ENCODE measurements at places on chromosomes 7 and 10.

- no peak for DNase-seq
These were observed 149.1 kb upstream of the ADO start for GRCh38 chr10:62655337-62655994.

DNA sequence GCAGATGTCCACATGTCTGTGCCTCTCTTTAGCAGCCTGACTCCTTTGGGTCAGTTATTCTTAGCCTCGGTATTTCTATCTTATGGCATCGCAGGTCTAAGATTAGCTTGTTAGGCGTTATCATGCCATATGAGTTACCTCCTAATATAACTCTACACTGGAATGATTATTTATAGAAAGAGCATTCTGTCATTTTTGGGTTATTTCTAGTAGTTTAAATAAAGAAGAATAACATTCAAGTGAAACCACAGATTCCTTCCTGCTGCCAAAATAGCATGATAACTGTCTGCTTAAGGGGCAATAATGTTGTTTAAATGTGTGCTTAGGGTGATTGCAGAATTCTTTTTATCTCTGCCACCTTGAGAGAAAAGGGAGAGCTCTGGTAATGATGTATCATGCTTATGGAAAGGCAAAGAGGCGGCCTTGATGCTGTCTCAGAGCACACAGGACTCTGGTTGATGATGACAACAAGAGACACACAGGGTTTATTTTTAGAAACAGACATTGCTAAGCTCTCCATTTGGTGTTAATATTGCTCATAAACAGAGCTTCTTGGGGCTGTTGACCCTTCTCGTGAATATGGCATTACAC is 10.4 kb downstream of the HDAC9 start:
- DNase-seq, result no peak

DNA sequence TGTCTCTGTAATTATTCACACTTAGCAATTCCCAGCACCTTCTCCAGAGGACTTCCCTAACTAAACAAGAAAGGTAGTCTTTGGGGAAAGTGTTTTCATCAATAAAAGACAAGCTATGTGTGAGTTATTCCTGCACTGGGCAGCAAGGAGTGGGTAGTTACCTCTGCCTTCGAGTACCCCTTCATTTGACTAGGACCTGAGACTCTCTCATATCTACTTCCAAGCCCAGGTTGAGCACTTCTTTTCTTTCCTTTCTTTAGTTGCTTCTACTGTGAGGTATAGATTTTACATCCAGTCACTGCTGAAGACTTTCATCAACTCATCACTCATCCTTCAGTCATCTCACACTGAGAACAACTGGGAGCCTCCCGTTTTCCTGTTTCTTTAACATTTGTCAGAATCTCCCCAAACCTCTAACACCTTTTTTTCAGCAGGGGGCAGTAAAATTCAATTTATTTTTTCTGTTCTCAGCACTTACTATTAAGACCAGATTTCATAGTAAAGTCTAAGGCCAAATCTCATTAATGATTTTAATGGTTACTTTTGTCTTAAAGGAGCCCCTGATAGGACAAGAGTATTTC is 80.1 kb upstream of the PRSS1 start:
- DNase-seq, result no peak

GRCh38 chr10:36026081-36026480 is 384.0 kb upstream of the FZD8 start:
- DNase-seq, result no peak

GRCh38 chr7:2158331-2159175 is 74.2 kb downstream of the MAD1L1 start:
- DNase-seq, result no peak

DNA sequence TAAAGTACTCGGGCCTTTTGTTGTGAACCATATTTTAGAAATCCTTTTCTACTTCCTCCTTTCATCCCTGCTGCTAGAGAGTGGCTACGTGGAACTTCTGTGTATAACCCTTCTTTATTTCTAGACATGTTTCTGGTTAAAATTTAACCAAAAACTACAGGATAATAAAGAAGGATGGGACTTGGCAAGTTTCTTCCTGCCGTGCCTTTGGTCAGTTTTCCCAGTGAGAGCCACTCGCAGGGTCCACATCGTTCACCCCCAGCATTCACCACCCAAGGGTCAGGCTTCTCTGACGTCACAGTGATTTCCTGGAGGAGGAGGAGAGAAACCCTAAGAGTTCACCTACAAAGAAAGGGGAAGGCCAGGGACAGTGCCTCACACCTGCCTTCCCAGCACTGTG is 45.4 kb downstream of the NKX6-2 start:
- no peak for DNase-seq

- no peak for DNase-seq
These were observed 571.6 kb downstream of the SH2D4B start for GRCh38 chr10:81109200-81109752.

- DNase-seq, result no peak
These were observed 350.9 kb upstream of the VWC2 start for GRCh38 chr7:49422564-49422963.

GRCh38 chr10:31143331-31143935 is 111.8 kb upstream of the ZNF438 start:
- no peak for DNase-seq

DNA sequence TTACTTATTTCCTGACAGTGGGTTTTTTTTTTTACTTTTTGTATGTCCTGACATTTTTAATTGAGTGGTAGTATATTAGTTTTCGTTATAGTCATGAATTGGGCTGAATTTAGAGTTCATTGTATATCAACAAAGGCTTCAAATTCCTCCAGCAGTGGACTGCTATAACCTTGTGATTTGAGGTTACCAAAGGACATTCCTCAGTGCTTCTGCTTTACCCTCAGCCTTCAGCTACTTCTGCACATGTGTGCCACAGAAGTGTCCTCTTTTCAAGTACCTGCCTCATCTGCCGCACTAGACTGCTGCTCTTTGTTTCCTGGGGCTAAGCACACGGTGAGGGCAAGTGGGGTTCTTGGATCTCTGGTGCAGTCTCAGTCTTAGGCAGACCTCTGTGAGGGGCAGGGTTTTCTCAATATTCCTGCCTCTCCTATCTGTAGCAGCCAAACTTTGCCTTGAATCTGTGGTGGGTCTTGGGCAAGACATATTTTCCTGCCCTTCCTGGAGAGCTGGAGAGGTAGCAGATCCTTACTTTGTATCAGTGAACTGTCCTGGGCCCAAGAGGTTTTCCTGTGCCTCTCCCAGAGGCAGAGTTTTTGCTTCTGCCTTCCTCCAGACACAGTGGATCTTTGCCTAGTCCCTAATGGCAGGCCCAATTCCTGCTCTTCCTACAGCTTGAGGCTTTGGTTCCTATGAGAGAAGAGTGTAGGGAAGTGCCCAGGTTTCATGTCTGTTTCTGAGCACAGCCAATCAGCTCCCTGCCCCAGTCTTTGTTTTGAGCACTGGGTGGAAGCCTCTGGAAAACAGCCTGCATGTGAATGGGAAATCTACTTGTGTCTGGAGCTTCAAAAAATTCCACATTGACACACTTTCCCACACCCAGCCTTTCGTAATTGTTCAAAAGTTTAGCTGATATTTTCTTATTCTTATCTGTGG is 39.0 kb upstream of the STRIP2 start:
- DNase-seq, result no peak

DNA sequence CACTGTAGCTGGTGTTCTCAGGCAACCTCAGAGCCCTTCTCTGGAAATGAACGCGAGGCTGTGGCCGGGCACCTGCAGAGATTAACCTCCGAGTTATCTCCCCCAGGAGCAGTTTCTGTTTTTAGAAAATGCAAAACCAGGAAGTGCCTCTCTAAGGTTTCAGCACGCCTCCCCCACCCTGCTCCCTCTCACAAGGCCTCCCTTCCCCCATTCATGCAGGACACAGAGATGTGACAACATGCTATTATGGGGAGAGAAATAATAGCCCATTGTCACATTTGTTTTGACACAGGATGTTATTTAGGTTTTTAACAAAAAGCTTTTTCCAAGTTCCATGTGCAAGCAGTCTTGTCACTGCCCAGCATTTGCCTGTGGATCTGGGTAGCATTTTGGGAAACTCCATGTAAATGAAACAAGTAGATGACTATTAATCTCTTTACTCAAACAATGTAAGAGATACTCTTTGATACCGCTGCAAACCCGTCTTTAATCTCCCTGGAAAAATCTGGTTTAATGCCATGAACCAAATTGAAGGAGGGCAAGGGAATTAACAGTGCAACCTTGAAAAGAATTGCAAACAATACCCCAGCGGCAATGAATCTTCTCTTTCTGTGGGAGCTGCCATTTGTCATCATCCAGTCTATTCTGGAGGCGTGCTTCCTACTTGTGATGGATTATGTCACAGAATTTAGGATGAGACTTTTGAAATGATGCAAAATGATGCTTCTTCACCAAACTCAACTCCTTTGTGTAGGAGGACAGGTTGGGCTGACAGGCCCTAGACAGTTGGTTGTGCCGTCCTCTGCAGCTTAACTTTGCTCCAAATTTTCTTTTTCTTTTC is 86.5 kb upstream of the NMT2 start:
- DNase-seq, result no peak

- no peak for DNase-seq
These were observed 46.2 kb downstream of the FAM53B start for GRCh38 chr10:124697837-124698544.

DNA sequence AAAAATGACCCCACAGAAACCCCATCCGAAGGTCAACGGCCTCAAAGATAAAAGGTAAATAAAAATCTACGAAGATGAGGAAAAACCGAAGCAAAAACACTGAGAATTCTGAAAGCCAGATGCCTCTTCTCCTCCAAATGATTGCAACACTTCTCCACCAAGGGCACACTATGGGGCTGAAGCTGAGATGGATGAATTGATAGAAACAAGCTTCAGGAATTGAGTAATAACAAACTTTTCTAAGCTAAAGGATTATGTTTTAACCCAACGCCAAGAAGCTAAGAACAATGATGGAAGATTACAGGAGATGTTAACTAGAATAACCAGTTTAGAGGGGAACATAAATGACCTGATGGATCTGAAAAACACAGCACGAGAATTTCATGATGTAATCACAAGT is 127.8 kb downstream of the MACC1 start:
- no peak for DNase-seq

- no peak for DNase-seq
These were observed 4.6 kb downstream of the BHLHA15 start for GRCh38 chr7:98215561-98216495.

DNA sequence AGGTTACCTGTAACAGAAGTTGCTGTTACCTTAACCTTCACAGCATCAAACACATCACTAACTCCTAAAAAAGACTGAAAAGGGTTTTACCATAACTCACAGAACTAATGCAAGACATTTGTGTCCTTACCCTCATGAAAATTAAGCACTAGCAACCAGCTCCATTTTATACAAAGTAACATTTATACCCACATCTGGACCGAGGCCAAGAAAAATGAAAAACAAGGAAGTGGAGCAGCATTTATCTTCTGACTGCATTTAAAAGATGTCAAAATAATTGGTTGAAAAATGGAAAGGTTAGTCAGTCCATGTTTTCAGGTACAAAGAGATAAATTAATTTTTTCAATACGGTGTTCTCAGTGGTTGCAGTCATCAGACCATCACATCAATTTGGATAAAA is 3.1 kb upstream of the RBP4 start:
- DNase-seq, result no peak

- DNase-seq, result no peak
These were observed 40.6 kb upstream of the WAC start for GRCh38 chr10:28492116-28492920.

DNA sequence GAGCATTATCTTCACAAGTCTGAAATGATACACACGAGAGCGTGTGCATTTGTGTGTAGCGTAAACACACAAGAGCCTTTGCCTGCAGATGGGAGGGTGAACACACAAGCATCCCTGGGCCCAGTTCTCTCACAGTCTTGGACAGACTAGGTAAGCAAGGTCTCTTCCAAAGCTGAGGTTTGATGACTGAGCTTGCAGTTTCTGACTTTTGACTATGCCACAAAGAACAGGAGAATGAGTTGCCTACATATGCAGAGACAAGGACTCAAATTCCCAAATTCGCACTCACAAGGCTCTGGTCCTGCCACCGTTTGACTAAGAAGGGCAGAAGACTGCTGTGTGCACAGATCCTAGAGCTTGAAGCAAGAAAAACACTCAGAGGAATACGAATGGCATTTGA is 55.8 kb downstream of the FAM53B start:
- no peak for DNase-seq

DNA sequence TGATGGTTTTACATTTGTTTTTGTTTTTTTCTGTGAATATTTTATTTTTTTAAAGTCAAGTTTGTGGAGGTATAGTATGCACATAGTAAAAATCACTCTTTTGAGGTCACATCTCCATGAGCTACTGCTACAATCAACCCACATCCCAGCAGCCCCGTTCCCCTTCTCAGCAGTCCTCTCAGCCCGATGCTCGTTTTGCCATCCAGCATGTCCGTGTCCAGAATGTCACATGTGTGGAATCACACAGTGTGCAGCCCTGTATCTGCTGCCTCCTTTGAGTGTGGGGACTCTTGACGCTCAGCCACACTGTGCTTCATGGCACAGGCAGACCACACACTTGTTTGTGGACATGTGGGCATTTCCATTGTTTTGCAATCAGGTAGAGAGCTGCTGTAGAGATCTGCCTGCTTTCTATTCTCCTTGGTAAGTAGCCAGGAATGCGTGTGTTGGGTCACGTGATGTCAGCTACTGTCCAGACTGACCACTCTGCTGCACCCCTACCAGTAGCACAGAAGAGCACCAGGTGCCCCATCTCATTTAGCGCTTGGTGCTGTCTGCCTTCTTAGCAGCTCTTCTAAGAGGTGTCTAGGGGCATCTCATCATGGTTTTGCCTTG is 71.6 kb upstream of the CAMK2B start:
- DNase-seq, result no peak

GRCh38 chr10:46326066-46326465 is 39.3 kb downstream of the ANTXRL start:
- DNase-seq, result no peak

DNA sequence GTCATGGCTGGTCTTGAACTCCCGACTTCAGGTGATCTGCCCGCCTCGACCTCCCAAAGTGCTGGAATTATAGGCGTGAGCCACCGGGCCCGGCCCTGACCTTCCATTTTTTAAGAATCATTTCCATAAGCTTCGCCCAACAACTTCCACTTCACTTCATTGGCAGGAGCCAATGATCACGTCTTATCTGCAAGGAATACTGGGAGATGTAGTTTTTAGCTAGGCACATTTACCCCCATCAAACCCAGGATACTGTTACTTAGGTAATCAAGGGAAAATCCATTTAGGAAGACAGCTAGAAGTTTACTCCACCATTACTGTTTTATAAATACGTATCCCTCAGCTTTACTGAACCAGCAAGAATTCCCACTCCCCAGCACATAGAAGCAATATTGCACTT is 3.4 kb upstream of the CDK13 start:
- DNase-seq, result no peak

DNA sequence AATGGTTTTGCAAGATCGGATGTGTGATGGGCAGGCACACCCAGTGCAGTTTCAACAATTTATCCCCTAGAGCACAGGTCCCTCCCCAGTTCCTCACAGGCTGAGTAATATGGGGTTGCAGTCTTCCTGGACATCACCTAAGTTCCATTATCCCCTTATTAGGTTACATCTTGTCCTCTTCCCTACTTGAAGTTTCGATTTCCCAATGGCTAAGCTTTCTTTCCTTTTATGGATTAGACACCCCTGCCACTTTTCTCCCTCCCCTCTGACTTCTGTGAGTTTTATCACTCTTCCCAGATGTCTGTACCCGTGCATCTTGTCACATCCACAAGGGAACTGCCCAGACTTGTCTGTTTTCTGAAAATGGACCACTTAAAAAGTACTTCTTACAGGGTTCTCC is 2.4 kb upstream of the NIPSNAP2 start:
- no peak for DNase-seq
